ENCODE measurements at places on chromosomes 2 and 18. TPM values are rescaled to one million over a fixed set of nuclear protein-coding genes. Genes with fewer than 3 reads are reported as not detected.

The CYP26B1 gene
- not detected for total RNA-seq

DNA sequence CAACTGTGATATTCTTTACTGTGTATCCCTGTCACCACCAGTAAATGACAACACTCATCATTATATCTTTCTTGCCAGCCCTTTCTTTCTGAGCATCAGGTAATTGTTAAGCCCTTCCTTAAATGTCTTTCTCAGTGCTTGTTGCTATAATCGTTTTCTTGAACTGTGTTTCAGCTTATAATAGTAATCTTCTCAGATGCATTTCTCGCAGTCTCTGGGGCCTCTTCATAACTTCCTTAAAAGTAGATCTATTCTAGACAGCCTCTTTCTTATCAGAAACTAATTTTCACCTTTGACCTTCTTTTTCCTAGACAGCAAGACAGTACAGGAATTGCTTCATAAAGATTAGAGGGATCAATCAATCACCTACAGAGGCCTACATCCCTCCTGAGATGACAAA, 648.1 kb downstream of the CPS1 start:
- H3K36me3 ChIP-seq, result no peaks in the 10 kb centered on the region
- H3K4me1 ChIP-seq, result no peaks in the 10 kb centered on the region
- DNase-seq, result no peak
- H3K4me3 ChIP-seq, result no peak overlapping the region
- no peak overlapping the region for H3K27ac ChIP-seq

The SNORC gene
- 0.98 TPM for total RNA-seq

The RNPEPL1 gene
- total RNA-seq, result 145 TPM

GRCh38 chr2:227191367-227191766, 26.9 kb downstream of the COL4A3 start:
- no peaks in the 10 kb centered on the region for H3K36me3 ChIP-seq
- H3K4me1 ChIP-seq, result no peaks in the 10 kb centered on the region
- no peaks in the 10 kb centered on the region for H3K27me3 ChIP-seq

DNA sequence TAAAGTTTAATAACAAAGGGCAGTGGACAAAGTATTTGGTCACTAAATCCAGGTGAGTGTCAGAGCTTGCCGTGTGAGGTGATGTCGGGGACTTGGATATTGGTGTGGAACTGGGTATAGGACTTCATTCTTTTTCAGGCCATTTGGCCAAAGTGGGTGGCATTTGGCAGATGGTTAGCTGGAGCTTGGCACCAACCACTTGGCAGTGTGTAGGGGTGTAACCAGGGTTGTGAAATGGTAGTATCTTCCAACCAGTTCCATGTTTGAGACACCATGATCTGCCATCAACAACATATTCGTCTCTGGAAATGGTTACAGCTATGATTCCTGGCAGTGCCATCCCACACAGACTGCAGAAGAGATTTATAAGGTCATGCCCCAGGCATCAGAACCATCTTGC, 113.9 kb downstream of the CCDC85A start:
- no peaks in the 10 kb centered on the region for H3K36me3 ChIP-seq
- H3K4me1 ChIP-seq, result no peaks in the 10 kb centered on the region

The SNRPD1 gene
- 33.8 TPM for total RNA-seq

DNA sequence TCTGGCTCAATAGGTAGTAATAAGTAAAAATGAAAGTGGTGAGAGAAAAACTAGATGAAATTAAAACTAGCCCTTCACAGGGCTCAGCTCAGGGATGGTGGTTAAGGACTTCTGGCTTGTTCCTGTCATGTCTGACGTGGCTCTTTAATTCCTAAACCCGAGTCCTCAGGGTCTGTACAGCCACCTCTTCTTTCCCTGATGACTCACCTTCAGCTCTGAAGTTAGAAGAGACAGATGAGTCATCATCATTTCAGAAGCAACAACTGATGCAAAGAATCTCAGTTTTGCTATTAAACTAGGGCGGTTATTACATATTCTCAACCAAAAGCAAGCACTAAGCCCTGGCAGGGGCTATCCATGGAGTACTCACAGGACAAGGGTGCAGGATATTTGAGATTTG, 24.0 kb upstream of the ITGB6 start:
- H3K4me3 ChIP-seq, result no peak overlapping the region
- H3K27ac ChIP-seq, result no peak overlapping the region
- DNase-seq, result peak; percentile 20
- H3K36me3 ChIP-seq, result no peaks in the 10 kb centered on the region

Measured in natural killer cell (primary cell).